ENCODE measurements at places on chromosomes 13 and 19.

- no peak for DNase-seq
Observed at GRCh38 chr19:19463348-19464117, 51.8 kb downstream of the TSSK6 start.

DNA sequence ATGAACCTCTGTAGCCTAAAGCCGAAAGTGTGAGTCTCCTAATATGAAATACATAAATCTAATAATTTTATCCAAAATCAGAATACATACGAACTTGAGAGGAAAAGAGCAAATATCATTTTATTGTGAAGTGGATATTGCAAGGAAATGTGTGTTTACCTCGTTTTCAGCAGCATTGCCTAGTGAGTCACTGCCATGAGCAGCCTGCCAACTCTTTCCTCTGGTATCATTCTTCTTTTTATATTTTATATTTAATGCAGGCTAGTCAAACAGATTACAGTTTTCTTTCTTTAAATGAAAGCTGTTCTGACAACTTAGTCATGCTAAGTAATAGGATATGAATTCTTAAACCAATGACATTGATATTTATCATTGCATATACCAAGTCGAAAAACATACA, 44.2 kb downstream of the EDNRB start:
- no peak for DNase-seq

DNA sequence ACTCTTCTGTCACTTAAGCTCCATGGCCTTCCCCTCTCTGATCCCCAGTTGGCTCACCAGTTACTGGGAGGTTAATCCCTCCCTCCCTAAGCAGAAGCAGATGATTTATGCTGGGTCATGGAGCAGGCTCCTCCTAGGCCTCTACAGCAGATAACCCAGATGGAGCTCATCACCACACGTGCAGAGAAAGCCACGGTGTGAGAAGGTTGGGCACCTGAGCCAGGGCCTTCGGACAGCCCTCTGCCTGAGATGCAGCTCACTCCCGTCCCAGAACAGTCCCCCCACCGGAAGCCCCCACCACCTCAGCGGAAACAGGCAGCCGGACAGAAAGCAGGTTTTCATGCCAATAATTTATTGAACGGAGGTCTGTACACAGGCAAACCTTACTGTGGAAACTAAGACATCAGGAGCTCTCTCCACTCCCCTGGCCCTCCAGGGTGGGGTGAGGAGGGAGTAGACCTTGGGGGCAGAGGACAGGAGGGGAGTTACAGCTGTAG, 9.8 kb downstream of the ZNF526 start:
- DNase-seq, result no peak

- DNase-seq, result no peak
Observed at GRCh38 chr19:17499648-17500446, 11.6 kb upstream of the PGLS start.

Data from activated T-cell treated with anti-CD3 and anti-CD28 coated beads for 4 hours (primary cell).